Stimulated activated CD8-positive, alpha-beta memory T cell treated with anti-CD3 and anti-CD28 coated beads, Interleukin-7, amount 100 ng/mL, for 24 hours (primary cell): ENCODE measurements at places on chromosomes 3 and 15.

DNA sequence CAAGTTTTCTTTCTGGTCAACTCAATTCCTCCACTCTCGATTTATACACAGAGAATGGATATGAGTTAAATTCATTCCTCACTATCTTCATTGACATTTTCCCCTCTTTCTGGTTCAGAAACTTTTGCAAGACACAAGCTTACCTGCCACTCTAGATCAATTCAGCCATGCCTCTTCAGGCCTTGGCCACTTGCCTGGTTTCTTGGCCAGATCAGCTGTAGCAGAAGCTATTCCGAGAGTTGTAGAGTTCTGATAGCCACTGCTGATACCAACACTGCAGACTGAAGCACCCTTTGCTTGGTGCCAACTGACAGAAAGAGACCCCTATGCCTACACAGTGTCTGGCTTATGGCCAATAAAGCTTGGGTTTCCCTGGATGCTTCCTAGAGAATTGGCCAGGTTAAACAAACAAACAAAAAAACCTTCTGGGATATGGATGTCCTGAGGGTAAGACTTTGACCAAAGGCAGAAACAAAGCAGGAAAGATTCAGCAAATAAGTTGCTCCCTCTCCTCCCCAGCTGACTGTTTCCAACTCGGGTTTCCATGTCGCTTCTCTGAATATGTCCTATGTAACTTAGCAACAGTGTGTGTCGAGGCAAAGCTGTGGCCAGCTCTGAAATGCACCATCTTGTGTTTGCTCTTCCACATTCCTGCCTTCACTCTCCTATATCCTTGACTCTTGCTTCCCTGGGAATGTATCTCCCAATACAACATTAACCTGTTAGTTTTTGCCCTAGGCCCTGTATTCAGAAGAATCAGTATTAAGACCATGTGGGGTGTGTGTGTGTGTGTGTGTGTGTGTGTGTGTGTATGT lies 521.6 kb downstream of the EPHA3 start:
- no peak for DNase-seq

DNA sequence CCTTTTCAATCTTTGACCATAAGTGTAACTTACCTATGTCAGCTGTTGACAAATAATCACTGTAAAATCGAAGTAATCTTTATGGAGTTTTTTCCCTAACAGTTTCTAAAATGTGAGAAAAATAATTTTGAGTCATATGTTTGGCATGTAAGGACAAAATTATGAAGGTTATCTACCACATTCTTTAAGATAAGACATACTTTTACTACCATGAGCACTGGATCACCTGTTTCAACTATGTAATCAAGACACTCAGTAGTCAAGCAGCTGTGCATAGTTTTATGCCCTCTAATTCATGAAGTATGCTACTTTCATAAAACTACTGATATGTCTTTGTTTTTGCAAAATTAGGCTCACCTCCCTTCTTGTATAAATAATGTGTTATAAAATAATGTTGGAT lies 12.1 kb downstream of the FGF7 start:
- no peak for DNase-seq

DNA sequence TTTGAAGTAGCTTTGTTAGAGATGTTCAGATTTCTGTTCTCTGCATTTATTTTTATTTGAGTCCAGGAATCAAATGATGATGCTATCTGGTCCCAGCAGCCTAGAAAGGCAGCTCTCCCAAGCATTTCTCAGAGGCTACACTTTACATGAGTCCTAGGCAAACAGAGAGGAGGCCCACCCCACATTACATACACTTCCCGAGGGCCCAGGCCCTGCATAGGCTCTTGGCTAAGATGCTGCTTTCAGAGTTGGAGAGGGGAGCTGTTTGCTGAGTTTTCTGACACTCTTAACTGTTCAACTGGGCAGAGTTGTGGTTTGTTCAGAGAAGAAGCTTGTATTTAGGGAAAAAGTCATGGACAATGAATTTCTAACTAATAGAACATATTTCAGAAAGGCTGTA lies 117.9 kb upstream of the RGMA start:
- DNase-seq: no peak

DNA sequence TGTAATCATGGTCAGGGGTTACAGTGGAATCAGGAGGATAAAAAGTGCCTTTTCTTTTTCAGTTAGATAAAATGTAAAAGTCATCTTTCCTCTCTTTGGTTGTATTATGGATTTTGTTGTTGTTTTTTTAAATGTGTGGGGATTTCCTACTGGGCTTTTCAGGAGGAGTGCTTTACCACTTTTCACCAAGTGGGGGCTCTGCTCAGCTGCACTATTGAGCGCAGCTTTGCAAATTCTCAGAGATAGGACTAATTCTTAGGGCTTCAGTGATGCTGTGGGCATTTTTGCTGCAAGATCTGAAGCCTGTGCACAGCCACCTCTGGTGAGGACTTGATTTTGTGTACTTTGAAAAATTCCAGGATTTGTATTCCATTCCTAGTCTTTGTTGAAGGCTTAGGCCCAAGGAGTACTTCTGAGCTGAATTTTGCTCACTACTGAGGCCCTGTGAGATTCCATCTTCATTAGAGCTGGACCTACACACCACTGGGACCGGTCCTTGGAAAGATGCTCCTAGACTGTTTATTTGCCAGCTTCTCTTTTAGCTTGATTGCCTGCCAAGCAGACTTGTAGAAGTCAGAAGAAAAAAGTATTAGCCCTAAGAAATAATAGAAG lies 7.5 kb downstream of the GNB5 start:
- DNase-seq: no peak

DNA sequence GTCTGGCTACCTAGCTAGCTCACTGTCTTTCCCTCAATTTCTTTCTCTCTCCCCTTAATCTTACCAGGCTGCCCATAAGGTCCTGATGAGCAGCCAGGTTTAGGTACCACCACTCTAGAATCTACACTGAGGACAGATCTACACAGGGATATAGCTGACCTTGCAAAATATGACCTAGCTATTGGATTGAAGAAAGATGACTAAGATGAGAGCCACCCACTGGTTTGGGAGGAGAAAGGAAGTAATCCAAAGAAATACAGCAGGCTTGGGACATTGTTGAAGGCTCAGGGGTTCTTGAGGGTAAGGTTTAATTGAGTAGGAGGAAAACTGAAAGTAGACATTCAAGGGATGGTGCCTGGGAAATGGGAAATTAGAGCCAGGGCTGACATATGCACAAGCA lies 142.0 kb upstream of the TMC3 start:
- DNase-seq: no peak
